ENCODE measurements at places on chromosomes 6 and 20.

- no peak for DNase-seq
Observed at GRCh38 chr20:35302421-35303335, 10.5 kb upstream of the FAM83C start.

DNA sequence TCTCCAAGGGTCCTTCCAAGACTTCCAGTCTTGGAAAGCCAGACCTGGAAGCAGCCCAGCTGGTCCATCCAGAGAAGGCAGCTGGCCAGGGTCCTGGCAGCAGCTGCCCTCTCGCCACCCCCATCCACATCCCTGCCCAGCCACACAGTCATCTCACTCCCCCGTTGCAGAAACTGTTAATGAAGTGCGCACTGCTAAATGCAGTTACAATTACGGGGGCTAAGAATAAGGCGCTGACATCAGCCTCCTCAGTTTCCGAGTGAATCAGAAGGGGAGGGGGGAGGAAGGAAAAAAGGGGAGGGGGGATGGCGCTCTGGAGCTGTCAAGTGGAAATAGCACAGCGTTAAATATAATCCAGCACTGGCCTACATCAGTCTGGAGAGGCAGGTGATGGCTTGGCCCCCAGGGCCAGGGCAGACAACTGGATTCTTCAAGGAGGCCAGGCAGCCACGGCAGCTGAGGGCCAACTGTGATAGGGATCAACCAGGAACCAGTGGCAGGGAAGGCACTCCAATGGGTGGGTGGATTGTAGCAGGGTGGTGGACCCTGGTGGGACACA lies 6.9 kb downstream of the RIMS4 start:
- no peak for DNase-seq

DNA sequence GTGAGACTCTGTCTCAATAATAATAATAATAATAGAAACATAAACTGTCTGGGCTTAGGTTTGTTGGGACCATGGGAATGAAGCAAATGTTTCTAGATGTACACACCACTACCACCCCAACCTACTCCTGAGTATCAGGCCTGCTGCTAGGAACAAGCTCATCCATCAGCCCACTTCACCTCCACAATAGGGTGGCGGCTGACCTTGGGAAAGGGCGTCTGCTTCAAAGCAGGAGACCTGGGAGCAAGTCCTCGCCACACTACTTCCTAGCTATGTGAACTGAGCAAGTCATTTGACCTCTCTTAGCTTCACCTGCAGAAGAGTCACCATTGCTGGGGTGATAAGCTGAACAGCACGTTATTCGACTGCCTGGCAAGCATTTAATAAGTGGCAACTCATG lies 3.1 kb upstream of the FOXP4 start:
- DNase-seq: no peak

DNA sequence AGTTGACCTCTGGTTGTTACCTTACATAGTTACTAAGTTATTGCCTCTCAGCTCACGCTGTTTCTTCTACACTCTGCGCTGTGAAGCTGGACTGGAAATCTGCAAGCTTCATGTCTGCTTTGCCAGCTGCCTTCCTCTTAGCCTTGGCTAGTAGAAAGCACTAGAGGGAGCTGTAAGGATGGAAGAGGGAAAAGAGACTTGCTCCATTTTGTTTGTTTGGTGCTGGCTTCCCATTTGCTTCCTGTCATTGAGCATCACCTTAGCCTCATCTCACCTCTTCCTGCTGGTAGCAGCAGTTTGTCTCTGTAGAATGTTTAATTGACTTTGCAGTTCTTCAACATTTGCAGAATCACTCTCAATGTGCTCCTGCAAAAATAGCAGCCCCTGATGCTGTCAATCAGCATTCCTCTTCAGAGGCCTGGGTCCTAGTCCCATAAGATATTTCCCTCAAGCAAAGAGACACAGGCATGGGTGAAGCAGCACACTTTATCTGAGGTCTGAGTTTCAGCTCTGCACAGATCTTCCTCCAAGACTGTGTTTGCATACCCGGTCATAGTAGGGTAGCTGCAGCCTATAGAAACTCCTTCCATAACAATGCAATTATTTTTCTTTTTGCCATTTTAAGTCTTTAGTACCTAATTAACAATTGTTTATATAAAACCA lies 302.2 kb upstream of the EPHA7 start:
- no peak for DNase-seq

- no peak for DNase-seq
Observed at GRCh38 chr20:45010399-45010828, 44.1 kb downstream of the STK4 start.

DNA sequence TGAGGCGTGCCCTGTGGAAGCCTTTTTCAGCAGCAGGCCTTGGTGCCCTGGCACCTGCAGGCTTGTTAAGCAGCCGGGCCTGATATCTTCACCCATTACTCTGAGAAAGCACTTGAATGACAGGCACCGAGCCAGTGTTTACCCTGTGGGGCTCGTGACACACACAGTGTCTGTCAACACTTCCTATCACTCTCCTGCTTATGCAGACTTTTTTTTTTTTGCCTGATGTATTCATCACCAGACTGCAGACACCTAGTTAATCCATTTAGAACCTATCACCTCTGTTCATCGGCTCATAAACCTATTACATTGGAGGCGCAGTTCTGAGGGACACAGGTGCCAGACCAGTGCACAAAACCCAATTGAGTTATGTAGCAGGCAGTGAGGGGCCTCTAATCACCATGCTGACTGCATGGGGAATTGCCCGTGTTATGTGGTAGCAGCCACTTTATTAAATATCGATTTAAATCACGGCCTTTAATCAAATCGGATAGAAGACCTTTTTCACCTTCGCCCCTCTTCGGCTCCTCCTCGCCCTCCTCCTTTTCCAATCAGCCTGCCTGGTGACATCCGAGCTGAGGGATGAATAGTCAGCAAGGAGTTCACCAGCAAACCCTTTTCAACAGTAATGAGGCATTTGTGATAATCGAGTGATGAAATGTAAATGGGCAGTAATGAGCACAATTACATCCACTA lies 962.9 kb upstream of the SLC35B3 start:
- DNase-seq: no peak

GRCh38 chr20:16215041-16215440 lies 358.2 kb downstream of the KIF16B start:
- no peak for DNase-seq

GRCh38 chr6:33278810-33279209 lies 1.9 kb downstream of the B3GALT4 start:
- no peak for DNase-seq

GRCh38 chr6:151012321-151013294 lies 147.1 kb downstream of the MTHFD1L start:
- DNase-seq: no peak

DNA sequence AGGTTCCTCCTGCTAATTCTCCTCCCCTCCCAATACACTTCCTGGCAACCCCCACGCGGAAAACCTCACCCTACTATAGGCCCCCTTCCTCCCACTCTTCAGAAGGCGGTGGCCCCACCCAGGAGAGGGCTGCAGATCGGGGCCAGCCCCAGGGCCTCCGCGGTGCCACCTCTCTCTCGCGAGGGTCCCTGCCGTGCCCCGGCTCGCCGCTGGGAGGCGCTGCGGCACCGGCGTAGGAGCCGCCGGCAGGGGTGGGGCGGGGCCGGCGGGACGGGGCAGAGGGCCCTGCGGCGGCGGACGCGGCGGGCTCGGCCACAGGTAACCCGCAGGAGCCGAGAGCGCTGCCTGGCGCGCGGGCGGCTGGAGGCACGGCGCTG lies at the start of gene ANKRD6:
Gene ANKRD6 (plus strand): TSS at position 278 of the 377 bp plus-strand sequence. CDS start 133,825 bp downstream, outside the sequence.
- DNase-seq: peak; percentile 62

- no peak for DNase-seq
Observed at GRCh38 chr6:47247227-47247797, 62.4 kb downstream of the TNFRSF21 start.

DNA sequence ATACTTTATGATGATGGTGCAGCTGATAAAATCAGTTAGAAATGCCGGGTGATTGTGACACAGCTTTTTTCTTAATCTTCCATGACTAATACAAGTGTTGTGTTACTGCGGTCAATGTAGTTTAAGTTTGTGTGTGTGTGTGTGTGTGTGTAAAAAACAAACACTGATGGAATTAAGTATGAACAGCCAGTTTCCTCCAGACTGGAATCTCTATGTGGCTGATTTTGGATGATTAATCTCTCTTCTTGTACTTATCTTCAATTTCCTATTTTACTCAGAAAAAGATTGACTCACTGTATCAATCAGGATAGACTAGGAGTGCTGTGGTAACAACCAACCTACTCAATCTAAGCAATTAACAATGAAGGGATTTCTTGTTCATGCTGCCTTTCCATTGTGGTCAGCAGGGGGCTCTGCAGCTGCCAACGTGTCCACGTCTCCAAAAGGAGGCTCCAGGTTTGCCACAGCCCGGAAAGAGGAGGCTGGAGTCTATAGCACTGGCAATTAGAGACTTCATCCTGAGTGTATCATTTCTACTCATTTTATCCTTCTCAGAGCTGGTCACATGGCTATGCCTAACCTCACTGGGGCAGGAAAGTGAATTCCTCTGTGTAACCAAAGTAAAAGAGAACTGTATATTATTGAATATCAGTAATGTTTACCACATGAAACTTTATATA lies 107.7 kb downstream of the CD109 start:
- DNase-seq: no peak

DNA sequence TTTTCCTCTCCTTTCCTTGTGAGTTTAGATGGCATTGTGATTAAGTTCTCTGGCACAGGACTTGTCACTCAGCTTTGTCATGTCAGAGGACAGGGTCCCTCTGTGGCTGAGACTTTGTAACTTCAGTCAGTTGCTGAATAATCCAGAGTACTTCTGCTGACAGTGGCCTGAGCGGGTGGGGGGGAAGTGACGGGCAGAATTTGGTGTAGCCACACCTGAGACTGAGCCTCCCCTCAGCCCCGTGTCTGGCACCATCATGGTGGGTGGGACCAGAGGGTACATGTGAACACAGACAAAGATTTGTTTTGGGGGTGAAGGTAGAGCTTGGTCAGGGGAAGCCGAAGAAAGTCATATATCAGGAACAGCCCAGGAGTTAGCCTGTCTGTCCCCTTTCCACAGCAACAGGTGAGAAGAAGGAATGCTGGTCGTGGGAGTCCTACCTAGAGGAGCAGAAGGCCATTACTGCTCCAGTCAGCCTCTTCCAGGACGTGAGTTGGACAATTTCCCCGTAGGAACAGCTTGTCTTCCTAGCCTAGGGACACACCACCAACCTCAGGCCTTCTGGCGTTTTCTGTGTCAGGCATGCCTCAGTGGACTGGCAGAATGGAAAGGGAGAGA lies 20.9 kb downstream of the L3MBTL1 start:
- no peak for DNase-seq

DNA sequence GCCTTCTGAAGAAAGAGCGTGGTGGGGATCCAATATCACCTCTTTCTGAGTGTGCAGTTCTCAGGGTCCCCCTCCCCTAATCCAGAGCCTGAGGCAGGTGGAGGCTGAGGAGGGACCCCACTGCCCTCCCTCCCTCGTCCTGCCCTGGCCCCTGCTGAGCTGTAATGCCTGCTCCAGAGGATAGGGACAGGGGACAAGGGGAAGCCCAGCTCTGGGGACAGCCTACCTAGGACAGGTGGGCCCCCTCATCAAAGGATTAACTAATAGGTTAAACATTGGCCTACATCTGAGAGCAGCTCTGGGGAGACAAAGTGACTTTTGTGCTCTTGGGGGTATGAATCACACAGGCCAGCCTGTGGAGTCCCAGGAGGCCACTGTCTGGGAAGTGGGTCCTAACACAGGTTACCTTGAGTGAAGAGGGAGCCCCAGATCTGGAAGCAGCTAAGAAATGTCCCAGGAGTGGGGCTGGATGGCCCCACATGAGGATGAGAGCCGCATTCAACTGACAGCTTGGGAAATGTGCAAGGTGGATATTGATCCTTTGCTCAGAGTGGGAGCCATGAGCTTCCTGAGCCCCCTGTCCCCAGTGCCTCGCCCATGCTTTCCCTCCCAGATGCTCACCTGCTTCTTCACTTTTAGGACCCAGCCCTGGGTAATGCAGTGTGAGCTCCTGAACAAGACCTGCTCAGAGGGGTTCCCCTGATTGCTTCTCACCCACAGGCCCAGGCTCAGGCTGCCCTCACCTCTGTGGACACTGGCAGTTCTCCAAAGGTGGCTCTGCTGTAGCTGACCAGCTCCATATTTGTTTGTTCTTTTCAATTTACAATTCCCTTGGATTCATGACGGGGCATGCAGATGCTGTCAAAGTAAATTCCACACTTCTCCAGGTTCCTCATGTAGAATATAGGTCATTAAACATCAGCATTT lies 17.8 kb upstream of the CST9L start:
- DNase-seq: no peak

- DNase-seq: no peak
Observed at GRCh38 chr6:89828988-89829471, 650 bp upstream of the CASP8AP2 start.

Measured in effector memory CD4-positive, alpha-beta T cell (primary cell).